ENCODE measurements at places on chromosomes 13 and 19.
A peak's percentile ranks its signal among the peaks of the same experiment; 100 is the strongest.

GRCh38 chr13:97221046-97221445 lies 1.1 kb upstream of the MBNL2 start:
- DNase-seq, result no peak

DNA sequence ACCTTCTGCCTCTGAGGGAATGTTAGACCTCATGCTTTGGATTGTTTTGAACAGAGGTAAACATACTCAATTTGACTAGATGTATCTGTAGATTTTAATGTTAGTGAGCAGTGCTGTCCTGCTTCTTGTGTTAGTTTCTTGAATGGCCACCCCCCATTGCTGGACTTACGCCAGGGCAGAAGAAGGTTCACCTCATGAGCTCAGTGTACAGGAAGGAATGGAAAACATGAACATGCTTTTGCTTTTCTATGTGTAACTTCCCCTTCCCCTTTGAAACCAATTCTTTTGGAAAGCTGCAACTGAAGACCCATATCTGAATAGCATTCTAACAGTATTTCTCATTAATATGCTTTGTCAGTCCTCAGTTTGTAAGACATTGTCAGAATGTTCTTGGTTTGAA lies 32.3 kb downstream of the WASF3 start:
- DNase-seq, result no peak

DNA sequence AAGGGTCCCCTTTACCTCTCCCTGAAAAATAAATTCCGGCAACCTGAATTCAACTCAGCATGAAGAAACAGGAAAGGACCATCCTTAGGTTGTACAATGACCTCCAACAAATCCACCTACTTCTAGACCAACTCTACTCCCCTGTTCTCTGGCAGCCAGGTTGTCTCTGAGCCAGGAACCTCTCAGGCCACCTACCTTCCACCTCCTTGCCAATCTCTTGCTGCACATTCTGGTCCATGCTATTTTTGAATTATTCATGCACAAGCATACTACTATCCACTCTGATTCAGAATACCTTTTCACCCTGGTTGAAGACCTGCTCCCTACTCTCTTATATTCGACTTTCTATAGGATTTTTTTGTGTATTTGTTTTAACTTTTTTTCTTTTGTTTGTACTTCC lies 415.0 kb upstream of the ZNF507 start:
- DNase-seq, result no peak

DNA sequence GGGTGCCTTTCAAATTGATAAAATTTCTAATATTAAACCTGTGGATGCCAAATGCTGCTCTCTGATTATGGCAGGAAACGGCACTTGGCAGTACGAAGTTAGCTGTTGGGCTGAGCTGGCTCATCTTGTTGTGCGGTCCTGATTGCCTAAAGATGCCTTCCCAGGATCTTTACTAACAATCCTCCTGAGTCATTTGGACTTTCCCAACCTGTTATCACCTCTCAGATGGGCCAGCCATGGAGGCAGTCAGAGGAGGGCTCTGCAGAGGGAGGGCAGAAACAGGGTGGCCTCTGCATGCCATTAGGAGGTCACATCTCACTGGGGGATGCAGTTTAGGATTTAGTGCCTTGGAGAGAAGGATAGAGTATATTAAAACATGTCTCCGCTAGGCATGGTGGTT lies 27.3 kb downstream of the ALOX5AP start:
- DNase-seq, result no peak

DNA sequence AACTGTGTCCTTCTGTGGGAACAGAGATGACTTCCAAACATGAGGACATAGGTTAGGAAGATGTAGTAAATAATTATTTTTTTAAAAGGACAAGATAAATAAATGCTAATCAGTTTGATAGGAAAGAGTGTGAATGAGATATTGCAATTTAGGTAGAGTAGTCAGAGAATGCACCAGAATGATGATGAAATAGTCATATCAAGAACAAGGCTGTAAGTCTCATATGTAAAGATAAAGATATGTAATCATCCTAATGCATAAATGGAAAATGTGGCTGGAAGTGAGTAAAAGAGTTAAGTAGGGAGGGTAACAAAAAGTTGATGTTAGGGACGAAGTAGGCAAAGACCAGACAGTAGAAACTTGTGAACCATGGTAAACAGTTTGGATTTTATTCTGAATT lies 1041.7 kb upstream of the MIR17HG start:
- DNase-seq, result no peak

DNA sequence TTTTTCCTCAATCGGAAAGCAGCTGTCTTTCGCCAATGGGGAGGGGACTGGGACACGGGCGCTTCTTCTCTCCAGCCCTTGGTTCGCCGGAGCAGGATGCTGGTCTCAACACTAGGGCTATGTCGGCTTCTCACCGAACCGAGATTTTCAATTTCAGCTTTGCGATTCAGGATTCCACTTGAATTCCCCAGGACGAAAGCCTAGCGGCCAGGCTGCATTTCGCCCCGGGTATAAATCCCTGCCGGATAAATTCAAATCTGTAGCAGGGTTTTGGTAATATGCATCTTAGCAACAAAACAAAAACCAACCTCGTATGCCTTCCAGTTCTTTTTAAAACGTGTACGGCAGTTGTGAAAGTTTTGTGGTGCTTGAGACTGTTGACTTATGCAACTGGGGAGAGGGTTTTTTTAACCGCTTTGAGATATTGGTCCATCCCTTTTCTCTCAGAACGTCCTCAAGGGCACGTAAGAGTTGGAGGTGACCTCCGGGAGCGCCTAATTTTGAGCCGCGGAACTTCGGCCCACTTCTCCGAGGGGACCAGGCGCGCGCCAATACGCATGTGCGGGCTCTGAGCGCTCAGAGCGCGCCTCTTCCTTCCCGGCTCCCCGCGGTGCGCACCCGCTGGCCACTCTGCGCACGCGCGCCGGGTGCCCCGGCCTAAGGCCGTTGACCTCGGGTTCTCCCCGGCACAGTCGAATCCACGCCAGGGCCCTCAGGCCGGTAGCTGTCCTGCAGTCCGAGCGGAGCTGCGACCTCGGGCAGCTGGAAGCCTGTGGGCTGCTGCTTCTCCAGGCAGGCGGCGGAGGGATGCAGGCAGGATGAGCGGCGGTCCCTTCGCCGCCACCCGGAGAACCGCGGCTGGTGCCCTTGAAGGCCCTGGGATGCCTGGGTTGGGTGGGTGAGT lies 7.6 kb downstream of the POU4F1 start:
- DNase-seq, result peak; percentile 69

DNA sequence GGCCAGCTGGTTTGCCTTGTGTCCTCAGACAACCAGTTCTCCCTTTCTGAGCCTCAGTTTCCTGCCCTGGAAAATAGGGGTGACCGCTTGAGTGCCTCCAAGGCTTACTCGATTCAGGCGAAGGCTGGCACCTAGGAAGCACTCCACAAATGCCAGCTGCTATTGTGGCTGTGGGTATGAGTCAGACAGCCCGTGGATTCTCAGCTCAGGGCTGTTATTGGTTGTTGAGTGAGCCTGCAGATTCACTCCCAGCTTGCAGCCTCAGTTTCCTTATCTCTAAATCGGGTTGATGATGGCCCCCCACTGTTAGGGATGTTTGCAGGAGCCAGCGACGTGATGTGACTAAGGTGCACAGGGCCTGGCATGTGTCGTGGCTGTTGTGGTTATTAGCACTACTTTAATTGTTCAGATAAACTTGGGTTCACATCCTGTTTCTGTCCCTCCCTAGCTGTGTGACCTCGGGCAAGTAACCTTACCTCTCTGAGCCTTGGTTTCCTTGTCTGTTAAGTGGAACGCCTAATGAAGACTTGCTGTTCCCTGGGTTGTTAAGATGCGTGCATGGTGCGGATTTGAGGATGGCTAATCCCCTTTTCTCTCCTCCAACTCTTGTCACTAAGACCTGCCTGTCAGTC lies 2.4 kb downstream of the MARK4 start:
- DNase-seq, result no peak

DNA sequence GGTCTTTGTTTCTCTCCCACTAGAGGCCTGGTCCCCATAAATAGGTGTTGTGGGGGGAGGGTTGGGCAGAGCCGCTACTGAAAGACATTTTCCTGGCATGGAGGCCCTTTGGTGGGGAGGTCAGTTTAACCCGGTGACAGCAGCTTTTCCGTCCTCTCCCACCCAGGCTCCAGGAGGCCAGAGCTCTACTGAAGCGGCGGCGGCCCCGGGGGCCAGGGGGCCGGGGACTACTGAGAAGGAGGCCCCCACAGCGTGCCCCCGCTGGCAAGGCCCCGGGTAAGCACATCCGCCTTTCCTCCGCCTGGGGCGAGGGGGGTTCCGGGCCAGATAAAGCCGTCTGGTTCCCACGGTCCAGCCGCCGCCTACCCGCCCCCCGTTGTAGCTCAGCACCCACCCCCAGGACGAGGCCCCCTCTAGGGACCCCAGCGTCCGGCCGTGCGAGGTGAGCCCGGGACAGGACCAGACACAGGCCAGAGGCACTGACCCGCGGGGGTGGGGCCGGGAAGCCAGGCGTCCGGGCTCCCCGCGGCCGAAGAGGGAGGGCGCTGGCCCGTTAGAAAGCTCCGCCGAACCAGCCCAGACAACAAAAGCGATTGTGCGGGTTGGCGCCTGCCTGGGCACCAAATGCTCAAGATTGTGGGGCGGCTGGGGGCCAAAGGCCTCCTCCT lies 1.1 kb upstream of the LTBP4 start:
- no peak for DNase-seq

GRCh38 chr13:112261924-112262323 lies 114.2 kb upstream of the SPACA7 start:
- DNase-seq, result no peak

DNA sequence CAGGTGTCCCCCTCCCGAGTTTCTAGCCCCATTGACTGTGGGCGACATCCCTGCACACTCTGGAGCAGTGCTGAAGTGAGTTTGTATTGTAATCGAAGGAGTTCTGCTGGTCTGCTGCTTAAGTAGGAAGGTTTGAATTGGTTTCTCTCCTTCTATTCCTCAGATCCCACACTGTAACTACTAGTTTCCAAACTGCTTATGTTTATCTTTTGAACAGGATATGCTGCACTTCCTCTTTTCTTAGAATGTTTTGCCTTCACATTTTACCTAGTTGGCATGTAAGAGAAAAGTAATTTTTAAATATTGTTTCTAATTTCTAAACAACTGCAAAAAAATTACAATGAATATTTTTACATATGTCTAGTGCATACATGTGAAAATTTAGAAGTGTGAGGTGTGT lies 511.8 kb downstream of the KLF12 start:
- no peak for DNase-seq

- no peak for DNase-seq
Measured at GRCh38 chr13:92221916-92222315, 823.5 kb downstream of the GPC5 start.

DNA sequence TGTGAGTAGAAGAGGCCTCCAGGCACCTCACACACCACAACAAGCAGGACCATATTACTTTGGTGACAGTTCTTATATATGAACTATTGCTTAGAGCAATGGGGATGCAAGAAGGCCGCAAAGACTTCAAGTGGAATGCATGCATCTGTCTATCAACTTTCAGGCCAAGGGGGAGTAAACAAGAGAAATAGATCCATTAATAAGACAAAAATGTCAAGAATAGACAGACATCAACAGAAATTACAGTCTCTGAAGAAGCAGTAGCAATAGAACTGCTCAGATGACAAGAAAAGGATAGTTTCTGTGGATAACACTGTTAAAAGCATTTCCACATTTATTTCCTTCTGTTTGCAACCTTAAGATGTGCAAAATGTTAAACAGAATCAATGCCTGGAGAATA lies 1057.7 kb downstream of the UQCRFS1 start:
- DNase-seq, result no peak

DNA sequence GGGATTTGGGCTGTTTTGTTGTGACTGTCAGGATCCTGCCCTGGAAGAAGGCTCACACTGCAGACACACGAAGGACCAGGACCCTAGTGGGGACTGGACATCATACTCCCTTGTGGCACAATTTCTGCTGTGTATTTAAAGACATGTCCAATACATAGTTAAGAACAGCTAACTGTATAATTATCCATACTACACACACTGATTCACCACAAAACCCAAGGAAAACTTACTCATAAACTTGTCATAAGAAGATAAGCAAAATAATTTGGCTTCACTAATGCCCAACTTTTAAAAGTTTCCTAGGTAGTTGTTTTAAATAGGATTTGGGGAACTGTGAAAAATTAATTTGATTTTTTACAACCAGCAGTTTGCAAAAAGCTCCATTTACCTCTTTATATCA lies 46.1 kb downstream of the LATS2 start:
- DNase-seq, result no peak

DNA sequence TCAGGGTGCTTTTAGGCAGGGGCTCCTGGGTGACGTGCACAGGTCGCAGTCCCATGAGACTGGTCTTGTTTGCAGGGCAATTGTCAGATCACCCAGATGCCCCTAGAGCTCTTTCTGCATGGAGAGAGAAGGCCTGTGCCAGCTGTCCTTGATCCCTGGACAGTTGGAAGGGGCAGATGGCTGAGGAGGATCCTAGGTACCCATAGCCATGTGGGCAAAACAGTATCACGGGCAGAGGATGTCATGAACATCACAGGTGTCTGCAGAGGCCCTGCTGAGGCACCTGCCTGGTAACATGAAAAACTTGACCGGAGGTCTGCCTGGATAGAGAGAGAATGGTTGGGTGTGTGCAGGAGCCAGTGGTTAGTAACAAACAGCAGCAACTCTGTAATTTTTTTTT lies 99.3 kb downstream of the ZNF536 start:
- DNase-seq, result no peak

- DNase-seq, result no peak
Measured at GRCh38 chr13:109010912-109011311, 381.5 kb downstream of the MYO16 start.

- DNase-seq, result peak; percentile 80
Measured at GRCh38 chr19:43464134-43464775, 1.2 kb downstream of the LYPD3 start.

DNA sequence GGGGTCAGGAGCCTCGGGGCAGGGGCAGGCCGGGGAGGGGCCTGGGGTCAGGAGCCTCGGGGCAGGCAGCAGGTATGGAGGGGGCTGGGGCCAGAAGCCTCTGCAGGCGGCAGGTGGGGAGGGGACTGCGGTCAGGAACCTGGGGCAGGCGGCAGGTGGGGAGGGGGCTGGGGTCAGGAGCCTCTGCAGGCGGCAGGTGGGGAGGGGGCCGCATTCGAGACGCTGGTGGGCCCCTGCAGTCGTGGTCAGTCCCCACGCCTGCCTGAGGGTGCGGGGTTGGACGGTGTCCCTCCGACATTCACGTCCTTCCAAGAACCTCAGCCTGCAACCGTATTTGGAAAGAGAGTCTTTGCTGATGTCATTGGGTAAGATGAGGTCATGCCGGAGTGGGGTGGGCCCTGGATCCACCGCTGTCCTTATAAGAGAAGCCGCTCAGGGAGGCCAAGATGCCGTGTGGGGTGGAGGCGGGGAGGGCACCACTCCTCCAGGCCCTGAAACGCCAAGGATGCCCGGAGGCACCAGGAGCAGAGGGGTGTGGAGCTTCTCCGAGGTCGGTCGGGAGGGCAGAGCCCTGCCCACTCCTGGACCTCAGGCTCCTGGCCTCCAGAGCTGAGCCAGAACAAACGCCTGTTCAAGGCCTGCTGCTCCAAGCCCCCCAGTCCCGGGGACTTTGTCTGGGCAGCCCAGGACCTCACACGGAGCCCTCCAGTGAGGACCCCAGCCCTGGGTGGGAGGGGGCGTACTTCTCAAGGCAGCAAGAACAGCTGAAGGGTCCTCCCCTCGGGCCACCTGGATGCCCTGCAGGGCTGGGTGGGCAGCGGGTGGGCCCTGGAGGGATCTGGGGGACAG lies 30.1 kb downstream of the PIP5K1C start:
- DNase-seq, result no peak

- DNase-seq, result no peak
Measured at GRCh38 chr13:49272296-49272695, 24.6 kb downstream of the CDADC1 start.

GRCh38 chr13:60572855-60573254 lies 175.8 kb downstream of the TDRD3 start:
- no peak for DNase-seq

- DNase-seq, result no peak
Measured at GRCh38 chr19:33159893-33160292, 28.0 kb downstream of the WDR88 start.
